ENCODE measurements at places on chromosomes 7 and 10.
A peak's percentile ranks its signal among the peaks of the same experiment; 100 is the strongest.

DNA sequence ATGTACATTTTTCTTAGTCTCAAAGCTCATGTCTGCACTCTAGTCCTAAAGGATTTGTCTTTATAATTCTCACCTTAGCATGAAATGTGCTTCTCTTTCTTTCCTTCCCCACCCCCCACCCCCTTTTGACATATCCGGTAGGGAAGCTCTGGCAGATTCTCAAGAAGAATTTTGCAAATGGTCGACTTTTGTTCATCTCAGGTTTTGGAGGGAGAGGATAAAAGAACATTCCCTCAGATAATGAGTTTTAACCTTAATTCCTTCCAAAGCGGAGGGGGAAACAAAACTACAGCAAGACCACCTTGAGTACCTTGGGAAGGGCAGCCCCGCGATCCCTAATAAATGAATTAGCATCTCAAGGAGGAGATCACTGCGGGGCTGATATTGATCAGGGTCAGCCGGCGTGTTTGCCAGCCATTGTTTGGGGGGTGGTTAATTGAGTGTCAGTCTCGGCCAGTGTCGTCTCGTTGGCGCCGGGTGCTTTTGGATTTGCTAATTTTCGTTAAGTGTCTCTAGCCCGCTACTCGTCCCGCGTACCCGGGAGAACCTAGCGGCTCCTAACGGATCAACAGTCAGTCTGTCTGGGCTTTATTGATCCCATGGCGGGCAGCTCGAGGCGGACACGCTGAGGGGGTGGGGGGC is 874 bp upstream of the BAMBI start:
- DNase-seq = peak; percentile 14

- no peak for DNase-seq
Observed at GRCh38 chr7:64045301-64046040, at the start of gene ZNF727. TSS of gene ZNF727 (plus strand) at chr7:64045434. CDS start at chr7:64045622, 188 bp downstream.

DNA sequence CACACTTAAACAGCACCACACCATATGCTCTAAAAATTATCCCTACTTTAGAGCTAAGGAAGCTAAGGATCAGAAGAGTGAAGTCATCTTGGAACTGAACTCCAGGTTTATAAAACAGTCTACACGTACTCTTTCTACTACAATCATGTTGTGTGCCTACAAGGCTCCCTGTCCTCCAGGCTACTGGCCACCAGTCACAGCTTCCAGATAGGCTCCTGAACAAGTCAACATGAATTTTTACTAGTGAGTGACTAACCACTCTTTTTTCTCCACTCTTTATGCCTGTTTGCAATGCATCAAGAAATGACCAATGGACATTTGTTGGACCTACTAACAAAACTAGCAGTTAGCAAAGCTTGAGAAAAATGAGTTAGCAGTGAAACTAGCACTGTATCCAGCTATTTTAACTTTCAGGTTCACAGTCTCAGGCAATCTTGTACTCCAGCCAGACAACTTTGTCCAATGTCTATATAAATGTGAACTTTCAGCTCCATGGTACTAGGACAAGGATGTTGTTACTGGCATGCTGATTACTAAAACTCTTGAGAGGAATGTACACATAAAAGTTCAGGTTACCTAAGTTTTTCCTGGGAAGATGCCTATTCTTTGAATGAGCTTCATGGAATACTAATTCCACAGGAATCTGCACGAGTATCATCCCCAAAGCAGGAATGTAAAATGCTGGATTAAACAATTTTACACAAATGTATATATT is 180.0 kb downstream of the BTAF1 start:
- no peak for DNase-seq

DNA sequence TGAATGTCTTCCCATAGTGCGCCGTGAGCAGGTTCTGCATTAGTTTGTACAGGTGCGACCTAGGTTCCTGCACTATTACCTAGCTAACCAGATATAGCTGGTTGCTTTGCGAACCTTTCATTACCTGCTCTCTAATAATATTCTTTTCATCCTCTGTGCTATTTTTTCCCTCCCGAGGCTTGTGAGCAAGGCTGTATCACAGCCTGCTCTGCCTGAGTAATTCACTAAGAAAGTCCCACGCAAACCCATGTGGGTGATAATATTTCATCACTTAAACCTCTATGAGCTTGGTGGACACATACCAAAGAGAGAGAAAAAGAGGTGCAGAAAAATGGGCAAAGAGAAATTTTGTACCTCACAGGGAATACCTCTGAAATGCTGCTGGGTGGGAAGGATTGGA is 8.4 kb downstream of the INHBA start:
- DNase-seq = no peak

DNA sequence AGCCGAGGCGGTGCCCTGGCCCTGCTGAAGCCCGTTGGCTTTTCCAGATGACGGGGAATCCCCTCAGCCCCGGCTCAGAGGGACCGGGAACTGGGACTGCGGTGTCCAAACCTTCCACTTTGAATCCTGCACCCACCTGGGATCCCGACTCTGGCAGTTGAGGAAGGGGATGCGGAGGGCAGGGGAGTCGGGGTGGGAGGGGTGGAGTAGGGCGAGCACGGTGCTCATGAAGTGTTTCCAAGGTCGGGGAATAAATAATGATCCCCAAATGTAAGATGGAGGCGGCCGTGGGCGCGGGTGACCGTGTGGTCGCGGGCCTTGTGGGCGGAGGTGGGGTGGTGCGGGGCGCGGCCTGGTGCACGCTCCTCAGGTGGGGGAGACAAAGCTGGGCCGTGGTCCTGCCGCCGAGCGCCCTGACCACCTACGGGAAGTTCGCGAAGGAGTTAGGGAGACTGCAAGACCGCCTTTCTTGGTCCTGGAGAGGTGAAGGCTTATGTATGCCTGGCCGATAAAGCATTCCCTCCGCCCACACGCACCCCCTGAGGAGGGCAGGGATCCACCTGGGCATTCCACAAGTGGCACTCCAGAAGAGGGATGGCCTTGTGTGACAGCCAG is 1.4 kb downstream of the MTURN start:
- no peak for DNase-seq

DNA sequence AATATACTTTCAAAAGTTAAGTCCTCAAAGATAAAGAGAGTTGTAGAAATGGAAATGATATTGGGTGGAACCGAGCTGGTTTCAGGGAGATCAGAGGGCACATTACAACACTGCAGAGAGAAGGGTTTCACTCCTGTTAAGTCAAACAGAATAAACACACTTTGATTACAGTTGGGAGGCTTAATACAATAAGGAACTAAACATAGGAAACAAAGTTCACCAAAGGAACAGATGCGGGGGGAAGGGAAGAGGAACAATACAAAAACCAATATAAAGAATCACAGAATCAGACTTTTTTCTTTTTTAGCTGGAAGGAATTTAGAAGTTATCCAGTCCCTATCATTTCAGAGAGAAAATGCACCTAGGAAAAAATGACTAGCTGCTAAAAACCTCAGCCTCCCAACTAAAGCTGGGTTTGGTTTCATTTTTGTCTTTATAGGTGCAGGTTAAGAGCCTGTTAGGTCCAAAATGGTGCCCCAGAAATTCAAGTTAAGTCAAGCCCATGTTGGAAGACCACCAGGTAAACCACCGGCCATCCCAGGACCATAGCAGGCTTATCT is 81.9 kb downstream of the DNMBP start:
- DNase-seq = no peak

DNA sequence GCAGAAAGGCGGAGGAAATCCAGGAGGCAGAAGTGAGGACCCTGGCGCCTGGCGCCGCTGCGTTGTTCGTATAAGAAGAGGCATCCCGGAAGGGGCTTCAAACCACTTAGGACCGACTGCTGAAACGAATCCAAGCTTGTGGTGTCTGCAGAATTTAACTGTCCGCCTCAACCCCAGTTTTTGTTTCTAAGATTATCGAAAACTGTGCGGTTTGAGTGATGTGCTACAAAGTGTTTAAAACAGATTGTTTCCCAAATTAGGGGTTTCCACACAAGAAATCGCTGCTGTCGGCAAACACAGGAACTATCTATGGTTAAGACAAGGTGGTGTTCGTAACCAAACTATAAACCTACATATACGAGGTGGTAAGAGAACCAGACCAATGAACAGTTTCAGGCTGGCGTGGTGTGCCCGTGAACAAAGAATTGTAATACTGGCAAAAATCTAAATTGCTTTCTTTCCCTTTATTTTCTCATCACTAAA is 835 bp upstream of the DGKI start:
- DNase-seq = no peak

GRCh38 chr7:93955304-93955703 is 33.8 kb downstream of the GNG11 start:
- no peak for DNase-seq

DNA sequence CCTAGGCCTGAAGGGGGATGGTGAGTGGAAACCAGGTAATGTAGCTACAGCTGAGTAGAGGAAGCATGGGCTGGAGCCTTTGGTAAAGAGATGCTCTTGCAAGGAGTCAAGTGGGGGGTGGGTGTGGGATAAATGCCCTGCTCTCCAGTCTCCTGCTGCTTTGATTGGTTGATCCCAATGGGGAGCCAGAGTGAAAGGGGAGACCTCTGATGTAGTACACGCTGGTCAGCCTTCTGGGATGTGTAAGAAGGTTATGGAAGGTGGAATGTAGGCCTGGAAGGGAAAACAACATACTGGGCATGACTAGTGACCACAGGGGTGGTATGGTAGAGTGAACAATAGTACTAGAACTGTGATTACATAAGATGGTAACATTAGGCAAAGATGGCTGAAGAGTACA is 44.3 kb downstream of the TET1 start:
- no peak for DNase-seq

DNA sequence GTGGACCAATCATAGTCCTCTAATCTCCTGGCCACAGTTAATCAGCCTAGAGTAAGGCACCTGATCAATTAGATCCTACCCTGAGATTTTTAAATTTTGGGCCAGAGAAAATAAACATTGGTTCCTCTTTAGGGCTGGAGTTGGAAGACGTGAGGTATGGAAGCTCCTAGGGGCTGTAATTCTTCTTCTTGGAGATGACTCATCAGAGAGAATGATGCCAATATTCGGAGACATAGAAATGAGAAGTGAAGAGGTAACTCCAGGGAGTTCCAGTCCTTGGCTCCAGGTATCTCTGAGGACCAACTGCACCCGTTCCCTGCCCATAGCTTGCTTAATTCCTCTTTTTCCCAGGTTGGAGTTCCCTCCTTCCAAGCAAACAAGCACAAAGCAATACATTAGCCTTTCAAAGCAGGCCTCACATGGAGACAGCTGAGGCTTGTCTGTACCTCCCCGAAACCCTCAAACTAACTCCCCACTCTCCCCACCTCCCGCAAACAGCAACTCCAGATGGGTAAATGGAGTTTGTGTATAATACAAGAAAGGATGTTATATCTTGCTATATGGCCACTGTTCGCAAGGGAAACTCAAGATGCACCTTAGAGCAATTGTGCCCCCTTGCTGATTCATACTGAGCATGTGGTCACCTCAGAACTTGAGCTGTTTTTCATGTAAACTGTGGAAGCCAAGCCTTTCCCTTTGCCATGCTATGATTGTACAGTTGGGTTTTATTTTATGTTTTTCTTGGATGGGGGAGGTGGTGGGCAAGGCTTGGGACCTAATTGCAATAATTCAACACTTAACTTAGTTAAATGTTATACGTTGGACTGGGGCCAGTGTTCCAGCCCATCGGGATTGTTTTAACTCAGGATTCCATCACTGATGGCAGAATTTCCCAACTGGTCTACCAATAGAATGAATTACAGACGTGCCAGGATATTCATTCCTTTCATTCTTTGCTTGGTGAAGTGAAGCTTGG is 29.3 kb downstream of the PIK3AP1 start:
- no peak for DNase-seq

DNA sequence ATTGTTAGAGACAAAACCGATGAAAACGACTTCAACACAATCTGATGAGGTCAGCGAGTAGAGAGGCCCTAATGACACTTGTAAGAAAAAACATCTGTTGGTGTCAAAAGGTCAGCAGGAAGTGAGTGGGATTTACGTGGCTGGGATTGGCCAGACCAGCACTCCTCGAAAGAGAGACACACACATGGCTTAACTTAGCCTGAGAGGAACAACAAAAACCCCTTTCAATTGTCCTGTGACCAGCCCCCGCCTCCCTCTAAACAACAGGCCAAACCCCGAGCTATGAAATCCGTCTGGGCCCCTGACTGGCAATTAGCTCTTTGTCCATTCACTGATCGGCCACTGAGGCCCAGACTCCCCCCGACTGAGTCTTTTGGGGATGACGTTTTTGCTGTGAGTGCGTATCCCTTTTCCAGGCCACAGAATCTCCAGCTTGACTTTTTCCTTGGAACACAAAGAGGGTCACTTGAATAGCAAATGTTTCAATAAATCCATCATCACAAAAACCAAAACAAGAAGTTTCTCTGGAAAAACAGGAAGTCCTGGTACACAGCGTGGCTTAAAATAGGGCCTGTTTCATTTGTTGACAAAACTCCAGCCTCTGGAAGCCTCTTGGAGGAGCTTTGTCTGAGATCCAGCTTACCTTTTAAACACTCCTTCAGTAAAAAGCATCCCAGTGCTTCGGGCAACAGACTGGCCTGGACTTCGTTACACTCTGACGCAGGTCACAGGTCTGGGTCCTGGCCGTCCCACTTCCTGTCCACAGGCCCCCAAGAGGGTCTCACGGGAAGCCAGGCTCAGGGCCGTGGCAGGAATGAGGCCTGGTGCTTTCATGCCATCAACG is 103.0 kb downstream of the CTBP2 start:
- DNase-seq = no peak

Data from activated naive CD4-positive, alpha-beta T cell (primary cell).